Tongue (tissue), 3 donors: ENCODE measurements at places on chromosomes 12 and 14. TPM values are rescaled to one million over a fixed set of nuclear protein-coding genes. Genes with fewer than 3 reads are reported as not detected.

DNA sequence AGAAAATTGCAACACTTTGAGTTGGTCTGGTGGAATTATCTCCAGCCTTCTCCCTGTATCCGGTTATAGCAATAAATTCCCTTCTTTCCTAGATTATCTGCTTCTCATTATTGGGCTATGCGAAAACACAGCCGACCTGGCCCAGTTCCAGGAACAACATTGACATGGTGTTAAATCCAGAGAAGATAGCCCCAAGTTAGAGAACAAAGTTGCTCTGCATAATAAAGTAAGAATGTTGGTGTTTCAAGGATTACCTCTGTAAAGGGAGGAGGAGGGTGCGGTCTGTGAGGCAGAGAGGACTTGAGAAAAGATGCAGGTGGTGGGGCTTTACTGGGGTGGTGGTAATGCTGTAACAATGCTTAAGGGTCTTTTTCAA, 12.1 kb downstream of the TCL1A start:
- peak; percentile 59 for DNase-seq

GRCh38 chr12:111193067-111193466, 175.8 kb downstream of the PHETA1 start:
- DNase-seq, result no peak

GRCh38 chr12:11981121-11981733, 89.5 kb upstream of the BCL2L14 start:
- DNase-seq, result no peak

DNA sequence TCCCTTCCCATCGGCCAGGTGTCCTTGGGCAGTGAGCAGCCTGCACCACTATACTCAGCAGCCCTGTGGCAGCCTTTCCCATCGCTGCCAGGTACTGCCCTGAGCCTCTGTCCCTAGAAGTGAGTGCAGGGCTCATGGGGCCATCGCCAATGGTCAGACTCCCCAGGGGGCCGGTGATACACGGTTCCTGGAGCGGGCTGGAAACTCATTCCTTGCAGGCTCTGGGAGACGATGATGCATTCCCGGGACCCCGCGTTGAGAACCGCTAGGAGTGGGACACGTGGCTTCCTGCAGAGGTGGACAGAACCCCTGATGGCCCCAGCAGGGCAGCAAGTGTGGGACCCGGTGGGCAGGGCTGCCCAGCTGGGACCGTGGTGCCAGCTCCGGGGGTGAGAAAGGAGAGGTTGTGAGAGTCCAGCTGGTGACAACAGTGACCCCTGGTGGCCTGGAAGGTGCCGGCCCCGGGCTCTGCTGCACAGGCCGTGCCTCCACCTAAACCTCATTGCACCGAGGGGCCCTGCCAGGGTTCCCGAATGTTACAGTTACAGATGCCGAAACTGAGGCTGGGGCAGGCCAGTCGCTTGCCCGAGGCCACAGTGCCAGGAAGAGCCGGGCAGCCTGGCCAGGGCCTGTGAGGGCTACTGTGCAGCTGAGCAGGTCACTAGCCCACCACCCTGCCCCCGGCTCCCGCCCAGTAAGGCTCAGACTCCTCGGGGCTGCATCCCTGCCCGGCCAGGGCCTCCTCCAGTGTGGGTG, 33.8 kb downstream of the FBRSL1 start:
- peak; percentile 82 for DNase-seq

GRCh38 chr14:38016497-38016896, 191.2 kb upstream of the SSTR1 start:
- DNase-seq, result no peak

DNA sequence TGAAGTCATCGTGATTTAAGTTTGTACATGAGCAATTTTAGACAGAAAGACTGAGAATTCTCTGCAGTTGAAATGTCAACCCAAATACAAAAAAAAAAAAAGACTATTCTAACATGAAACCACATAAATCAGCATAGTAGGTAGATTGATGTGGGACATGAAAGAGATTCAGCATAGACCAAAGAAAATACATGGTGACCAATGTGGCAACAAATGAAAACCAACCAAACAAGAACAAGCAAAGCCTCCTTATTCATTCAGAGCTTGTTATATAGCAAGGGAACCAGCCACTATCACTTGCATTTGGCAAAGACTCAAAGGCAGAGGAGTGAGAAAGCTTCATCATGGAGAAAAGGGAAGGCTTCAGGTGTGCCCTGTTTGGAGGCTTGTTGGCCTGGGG, 144.4 kb upstream of the TMPO start:
- no peak for DNase-seq

DNA sequence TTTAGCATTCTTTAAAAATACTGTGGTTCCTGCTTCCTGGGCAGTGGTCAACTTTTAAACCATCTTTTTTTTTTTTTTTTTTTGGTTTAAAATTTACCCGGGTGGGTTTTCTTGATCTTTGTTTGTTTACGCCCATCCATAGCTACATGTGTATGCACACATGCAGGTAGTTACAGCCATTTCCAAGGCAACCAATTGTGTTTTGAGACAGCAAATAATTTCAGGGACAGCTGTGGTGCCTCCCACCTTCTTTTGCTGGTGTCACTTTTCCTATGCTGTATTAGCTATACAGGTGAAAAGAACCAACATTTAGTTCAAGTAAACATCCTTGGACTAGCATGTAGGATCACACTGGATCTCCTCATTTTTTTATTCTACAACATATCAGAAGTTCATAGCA, 52.0 kb upstream of the PSMA6 start:
- DNase-seq, result peak; percentile 18

- DNase-seq, result no peak
These were observed 37.5 kb upstream of the DAAM1 start for GRCh38 chr14:59150990-59151389.

DNA sequence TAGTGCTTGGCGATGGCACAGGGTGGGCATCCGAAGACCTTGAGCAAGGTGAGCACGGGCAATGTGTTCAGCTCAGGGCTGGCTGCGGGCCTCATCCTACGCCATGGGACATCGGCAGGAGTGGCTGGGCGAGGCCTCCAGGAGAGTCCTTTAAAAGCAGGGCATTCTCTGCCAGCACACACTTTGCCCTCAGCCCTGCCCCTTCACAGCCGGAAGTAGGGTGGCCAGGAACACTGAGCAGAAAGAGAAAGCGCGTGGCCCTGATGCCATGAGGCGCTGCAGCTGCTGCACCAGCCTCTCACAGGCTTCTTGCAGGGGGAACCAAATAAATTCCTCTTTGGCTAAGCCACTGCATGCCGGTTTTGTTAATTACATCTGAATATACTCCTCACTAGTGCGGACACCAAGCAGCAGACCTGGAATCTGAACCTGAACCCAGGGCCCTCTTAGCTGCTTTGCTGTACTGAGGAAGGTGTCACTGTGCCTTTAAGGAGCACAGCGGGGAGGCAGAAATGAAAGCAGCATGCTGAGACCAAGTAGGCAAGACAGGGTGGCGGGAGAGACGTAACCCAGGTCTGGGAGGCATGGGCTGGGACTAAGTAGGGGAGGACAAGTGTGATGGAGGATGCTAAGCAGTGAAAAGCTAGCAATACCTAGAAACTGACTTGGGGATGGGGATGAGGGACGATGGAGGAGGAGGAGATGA, 155.2 kb downstream of the TTC7B start:
- DNase-seq, result no peak

- no peak for DNase-seq
These were observed 3.3 kb upstream of the EXOC3L4 start for GRCh38 chr14:103091041-103091882.

DNA sequence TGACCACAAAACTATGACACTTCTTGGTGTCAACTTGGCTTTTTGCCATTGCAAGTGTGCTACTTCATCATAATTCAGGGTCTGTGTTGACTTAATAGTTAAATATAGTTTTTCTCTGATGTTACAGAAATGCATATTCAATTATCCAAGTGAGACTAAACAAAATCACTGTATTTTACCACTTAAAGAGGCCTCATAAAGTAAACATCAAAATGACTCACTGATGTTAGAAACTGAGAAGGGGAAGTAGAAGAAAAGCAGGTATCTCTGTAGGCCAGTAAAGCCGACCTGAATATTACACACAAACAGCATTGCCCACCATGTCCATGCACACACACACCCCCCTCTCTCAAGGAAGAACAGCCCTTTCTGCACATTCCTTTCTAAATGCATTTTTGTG, 55.4 kb downstream of the RPAP3 start:
- no peak for DNase-seq

GRCh38 chr14:96817750-96818666, 20.8 kb downstream of the VRK1 start:
- no peak for DNase-seq

DNA sequence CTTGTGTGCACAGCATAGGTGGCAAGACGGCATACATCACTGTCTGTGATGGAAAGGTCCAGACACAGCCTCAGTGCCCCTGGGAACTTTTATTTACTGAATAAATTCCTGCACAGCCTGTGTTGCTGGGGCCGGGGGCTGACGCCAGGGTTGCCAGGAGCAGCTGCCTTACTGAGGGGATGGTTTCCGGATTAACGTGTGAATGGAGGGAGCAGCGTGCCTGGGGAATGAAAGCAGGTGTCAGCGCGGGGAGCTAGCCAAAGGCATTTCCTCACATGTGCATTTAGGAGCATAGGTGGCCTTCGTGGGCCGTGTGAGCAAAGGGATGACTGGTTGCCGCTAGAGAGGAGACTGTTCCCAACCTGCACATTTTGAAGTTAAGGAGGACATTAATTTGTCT, 41.6 kb downstream of the SFSWAP start:
- peak; percentile 23 for DNase-seq

DNA sequence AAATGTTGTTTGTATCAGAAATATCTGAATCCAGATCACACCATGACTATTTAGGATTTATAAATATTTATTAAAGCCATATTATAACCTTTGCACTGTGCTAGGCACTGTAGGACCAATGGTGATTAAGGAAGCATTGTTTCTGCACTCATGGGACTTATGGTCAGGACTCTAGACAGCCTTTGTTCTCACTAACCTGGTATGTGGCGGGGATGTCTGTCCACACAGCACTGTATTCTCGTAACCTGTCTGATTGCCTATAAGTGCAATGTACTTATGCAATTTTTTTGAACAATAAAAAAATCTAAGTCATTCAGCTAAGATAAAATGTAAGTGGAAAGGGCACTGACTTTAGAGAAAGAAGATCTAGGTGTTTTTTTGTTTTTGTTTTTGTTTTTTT, 6.7 kb upstream of the SSPN start:
- DNase-seq, result no peak

GRCh38 chr12:124620606-124621295, 53.3 kb upstream of the NCOR2 start:
- DNase-seq, result no peak

GRCh38 chr12:15770021-15770420, 19.2 kb downstream of the EPS8 start:
- DNase-seq, result no peak

DNA sequence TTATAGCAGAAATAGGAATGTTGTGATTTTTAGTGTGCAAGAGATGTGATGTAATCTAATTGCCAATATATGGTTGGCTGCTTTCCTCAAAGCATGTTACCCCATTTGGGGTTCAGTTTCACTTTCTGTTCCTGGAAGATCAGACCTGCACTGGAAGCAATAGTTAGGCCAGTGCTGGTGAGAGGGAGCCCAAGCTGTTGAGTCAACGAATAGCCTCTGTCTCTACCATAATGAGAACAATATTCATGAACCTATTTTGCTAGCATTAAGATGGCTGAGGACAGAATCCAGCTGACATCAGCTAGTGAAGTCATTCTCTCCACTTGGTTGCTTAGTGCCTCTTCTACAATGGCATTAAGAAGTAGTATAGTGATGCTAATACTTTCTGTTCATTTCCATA, 379.9 kb upstream of the DCN start:
- no peak for DNase-seq

DNA sequence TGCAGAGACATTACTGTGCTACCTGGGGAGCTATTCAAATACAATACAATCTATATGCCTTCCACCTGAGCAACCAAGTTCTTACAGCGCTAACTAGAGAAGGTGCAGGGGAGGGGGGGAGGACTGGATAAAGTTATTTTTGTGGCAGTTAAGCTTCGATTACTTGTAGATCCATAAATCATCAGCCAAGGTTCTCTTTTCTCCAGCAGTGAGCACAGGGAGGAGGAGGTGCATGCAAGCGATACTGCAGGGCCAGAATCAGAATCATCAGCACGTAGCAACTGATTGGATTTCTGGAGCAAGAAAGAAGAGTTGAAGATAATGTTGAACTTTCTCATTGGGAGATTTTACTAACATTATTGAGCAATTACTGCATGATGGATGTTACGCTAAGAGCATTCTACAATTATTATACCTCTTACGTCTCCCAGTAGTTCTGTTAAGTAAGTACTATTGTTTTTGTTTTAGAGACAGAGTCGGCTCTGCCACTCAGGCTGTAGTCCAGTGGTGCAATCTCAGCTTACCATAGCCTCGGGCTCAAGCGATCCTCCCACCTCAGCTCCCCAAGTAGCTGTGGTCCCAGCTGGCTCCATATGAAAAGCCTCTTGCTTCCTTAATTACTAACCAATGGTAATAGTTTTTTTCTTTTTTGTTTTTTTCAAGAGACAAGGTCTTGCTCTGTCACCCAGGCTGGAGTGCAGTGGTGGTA, 74.6 kb upstream of the EEA1 start:
- no peak for DNase-seq

DNA sequence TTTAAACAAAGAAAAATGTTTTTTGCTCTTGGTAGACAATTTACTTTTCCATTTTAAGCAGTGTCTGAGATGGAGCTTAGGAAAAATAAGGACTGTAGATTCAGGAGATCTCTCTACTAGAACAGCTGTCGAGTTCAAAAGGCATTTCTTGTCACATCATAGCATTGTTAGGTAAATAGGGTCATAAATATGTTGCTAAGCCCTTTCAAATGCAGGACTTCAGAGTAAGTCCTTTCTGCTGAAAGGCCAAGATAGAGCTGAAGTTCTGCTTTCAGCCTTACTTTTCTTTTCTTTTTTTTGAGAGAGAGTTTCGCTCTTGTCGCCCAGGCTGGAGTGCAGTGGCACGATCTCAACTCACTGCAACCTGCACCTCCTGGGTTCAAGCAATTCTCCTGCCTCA, 98.2 kb downstream of the SYNE2 start:
- no peak for DNase-seq

DNA sequence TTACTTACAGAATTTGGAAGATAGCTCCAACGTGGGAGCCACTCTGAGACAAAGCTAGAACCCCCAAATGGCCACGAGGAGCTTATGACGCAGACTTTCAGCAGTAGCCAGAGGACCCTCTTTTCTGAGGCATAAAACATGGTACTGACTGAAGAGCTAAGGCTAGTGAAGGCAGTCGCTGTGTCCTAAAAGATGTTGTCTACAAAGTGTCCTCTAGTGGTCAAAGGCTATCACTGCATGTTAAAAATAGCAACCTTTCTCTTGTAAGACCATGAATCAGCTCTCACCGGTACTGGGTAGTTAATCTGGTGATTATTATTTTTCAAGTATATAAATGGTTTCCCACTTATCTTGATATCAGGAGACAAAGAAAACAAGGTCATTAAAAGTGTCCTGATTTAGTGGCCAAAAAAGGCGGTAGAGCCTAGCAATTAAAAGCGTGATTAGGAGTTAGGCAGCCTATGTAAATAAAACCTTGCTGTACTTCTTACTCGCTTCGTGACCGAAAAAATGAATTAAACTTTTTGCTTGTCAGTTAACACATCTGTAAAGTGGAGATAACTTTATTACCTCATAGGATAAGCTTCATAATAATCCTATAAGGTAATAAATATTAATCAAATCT, 47.0 kb upstream of the LGR5 start:
- DNase-seq, result peak; percentile 75

- peak; percentile 71 for DNase-seq
These were observed at the start of gene RIN3 for GRCh38 chr14:92513204-92513965. Gene RIN3, plus strand, starts transcription at chr14:92513781. Its CDS starts 152 bp downstream, at chr14:92513933.

Gene CCDC197
- total RNA-seq, result not detected

Gene TCTN2
- 6.8 TPM for total RNA-seq

Gene MGAT2
- total RNA-seq, result 30.7 TPM

Gene LRRIQ1
- total RNA-seq, result 1.1 TPM

Gene MMAB
- total RNA-seq, result 17.2 TPM
